ENCODE measurements at places on chromosomes 5 and 9.

DNA sequence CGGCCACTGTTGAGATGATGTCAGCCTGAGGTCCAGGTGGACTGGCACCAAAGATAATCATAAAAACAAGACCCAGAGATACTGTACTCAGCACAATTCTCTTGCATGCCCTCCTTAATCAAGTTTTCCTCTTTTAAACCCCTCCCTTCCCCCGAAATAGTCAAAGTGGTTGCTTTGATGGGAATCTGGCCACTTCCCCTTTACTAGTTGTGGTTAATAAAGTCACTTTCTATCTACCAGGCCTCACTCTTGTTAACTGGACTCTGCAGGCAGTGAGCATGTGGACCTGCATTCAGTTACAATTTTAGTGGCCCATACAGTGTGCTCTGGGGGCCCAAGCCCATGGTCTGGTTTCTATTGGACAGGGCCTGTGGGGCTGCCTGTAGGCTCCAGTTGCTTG lies 17.5 kb downstream of the FBP2 start:
- no peak for DNase-seq

- DNase-seq, result no peak
Measured at GRCh38 chr5:34622098-34622400, 34.1 kb upstream of the RAI14 start.

DNA sequence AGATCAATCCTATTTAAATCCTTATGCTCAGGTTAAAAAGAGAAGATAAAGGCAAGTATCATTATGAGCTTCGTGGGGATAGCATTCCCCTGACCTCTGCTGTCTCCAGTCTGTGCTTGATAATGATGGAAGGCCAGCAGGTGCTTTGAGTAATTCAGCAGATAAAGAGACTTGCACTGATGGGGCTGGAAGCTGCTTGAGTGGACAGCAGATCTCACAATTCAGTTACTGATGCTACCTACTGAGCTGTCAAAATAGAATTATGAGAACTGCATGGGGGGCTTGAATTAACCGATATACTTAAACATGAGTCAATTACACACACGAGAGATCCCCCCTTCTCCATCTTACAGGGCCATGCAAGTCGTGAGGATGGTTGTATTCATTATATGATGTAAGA lies 107.7 kb upstream of the GPR151 start:
- DNase-seq, result no peak

GRCh38 chr5:96470785-96471184 lies 37.7 kb upstream of the PCSK1 start:
- DNase-seq, result no peak

- DNase-seq, result no peak
Measured at GRCh38 chr5:111454776-111455175, 57.6 kb downstream of the STARD4 start.

GRCh38 chr9:137606734-137607138 lies 1.2 kb downstream of the ARRDC1 start:
- no peak for DNase-seq

- DNase-seq, result no peak
Measured at GRCh38 chr5:81428446-81428845, 34.5 kb upstream of the ACOT12 start.

DNA sequence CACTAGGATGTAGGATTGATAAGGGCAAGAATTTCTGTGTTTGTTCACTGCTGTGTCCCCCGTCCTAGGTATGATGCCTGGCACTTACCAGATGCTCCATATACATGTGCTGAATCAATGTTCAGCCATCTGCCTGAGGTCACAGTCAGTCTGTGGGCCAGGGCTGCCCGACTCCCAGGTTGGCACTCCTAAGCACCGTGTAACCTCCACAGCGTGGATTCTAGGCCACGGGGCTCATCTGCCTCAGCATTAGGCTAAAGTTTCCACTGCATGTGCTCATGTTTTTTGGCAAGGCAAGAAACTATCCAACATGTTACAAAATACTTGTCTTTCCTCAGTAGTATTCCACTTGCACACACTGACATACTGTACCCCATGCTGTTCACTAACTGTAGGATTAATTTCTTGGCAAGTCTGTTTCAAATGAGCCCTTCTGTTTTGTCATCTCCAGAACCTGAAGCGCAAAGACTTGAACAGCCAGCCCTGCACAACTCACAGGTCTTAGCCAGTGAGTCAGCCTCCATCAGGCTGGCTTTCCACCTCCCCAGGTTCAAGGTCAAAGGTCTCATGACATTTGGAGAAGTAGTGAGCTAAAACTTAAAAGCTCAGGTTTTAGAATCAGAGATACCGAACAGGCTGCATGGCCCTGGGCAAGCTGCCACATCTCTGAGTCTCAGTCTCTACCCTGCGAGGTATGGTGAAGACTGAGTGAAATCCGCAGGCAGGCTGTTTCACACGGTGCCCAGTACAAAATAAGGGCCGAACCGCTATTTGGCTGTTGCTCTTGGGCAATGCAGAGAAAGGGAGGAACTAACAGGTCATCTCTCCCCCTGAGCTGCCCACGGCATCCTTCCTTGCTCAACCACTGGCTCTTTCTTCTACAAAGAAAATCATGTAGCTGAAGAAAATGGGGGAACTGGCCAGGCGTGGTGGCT lies 7.2 kb downstream of the TOR1A start:
- no peak for DNase-seq

DNA sequence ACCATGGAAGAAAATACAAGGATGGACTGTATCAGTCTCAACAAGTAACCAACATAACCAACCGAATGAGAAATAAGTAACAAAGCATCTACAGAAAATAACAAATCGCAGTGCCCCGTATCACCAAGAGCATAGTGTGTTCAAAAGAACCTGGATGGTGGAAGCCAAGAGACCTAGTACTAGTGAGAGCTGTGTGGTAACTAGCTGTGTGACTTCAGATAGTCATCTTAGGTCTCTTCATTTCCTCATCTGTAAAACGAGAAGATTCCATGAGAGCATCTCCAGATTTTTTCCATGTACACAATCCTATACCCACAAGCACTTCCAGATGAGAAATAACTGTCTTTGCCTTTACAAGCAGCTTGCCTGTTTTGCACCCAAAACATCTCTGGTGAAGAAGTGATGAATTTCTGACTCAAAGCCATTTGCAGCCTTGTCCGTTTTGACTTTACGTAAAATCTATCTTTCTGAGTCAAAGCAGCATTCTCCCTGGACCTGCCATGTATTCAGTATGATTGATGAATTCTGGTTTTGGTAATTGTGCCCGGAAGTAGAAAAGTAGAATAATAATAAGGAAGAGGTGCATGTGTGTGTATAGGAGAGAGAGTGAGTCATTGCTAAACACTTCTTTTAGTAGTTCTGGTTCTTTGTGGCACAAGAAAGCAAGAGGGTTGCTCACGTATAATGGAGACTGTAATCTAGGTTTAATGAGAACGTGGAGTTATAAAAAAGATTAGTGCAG lies 41.0 kb downstream of the AOPEP start:
- peak; percentile 68 for DNase-seq

- DNase-seq, result no peak
Measured at GRCh38 chr5:152631221-152631620, 226.1 kb upstream of the NMUR2 start.

DNA sequence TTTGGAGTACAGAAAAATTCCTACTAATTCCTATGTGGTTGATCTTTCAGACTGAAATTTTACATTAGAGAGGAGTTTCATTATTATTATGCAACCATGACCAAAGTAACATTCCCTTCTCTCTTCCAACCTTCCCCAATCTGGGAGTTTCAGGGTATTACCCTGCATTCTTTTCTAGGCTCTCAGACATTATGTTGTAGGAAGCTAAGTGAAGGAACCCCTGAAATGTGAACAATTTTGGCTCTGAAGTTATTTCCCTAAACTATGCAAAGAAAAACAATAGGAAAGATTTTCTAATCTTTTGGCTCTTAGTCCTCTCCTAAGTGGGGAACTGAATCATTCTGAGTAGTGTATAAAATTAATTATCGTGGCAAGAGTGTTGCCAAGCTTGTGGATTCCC lies 63.3 kb upstream of the ZFAND5 start:
- no peak for DNase-seq

GRCh38 chr9:27771803-27772545 lies 198.7 kb upstream of the C9orf72 start:
- DNase-seq, result no peak

- DNase-seq, result no peak
Measured at GRCh38 chr5:94771742-94772141, 153.3 kb downstream of the SLF1 start.

DNA sequence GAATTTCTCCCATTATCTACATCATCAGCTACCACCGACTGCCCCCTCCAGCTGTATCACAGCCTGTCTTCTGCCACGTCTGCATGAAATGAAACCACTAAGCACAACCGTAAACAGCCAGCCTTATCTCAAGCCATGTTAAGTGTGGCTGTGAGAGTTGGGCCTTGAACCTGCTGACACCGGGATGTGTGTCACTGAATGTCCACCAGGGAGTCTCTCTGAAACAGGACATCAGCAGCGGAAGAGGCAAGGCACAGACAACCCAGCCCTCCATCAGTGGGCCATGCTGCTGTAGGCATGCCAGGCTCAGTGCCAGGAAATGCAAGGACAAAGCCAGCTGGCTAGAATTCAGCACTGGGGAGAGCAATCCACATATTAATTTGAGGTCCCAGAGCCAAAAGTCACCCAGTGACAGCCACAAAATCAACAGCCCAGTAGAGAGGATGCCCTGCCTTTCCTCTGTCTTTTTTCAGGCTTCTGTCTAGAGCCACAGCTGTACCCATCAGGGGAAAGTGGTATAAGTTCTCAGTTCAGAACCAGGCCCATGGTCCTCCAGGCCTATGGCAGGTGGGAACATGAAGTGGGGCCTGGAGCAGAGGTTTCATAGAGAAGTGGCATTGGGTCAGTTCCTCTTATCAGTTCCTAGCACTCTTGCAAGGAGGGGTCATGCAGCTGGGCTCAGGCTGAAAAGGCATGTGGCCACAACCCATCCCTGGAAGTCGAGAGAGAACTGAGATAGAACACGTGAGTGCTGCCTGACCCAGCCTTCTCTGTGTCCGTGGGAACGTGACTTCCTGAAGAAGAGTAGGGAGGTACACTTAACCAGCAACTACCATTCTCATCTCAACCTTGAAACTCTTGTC lies 199.4 kb downstream of the ESM1 start:
- DNase-seq, result no peak

DNA sequence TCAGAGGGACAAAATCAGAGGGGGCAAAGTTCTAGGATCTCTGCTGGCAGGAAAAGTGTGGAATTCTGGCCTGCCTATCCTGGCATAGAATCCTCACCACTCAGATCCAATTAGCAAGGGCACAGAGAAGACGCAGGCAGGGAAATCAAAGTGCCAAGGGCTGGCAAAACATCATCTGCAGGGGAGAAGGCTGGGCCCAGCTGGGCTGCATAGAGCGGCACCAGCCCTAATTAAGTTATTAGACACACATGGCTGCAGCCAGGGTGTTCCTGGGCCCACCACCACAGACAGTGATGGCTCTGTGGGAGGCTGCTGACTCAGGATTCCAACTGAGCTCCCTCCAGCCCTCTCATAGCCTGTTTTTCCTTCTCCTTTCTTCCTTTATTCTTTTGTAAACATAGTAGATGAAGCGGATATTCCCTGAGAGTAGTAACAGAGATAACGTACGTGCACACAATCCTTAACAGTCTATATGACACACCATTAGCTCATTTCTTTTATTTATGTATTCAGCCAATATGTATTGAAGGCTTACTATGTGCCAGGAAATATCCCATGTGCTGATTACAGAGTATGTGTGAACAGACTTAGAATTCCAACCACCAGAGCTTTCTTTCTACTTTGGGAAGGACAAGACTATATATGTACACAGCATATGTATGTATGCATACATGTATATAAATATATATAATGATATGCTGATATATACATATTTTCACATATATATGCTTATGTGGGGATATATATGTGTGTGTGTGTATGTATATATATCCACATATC lies 236.1 kb downstream of the ASTN2 start:
- DNase-seq, result no peak

- no peak for DNase-seq
Measured at GRCh38 chr9:71562140-71562539, 206.2 kb downstream of the CEMIP2 start.

DNA sequence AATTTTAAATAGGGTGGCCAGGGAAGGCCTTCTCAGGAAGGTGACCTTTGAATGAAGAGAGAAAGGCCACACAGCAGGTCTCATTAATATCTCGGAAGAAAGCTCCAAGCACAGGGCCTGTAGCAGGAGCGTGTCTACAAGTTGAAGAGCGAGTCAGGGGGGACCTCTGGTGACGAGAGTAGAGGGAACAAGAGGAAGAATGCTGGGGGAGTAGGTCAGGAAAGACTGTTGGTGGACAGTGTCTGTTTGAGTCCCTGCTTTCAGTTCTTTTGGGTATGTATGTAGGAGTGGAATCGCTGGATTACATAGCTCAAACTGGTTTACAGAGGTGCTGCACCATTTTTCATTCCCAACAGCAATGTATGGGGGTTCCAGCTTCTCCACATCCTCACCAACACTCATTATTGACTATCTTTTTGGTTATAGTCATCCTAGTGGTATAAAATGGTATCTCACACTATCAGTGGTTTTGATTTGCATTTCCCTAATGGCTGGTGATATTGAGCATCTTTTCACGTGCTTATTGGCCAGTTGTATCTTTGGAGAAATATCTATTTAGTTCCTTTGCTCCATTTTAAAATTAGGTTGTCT lies 55.8 kb downstream of the NUP214 start:
- DNase-seq, result no peak

GRCh38 chr9:98191671-98192502 lies 550 bp downstream of the CORO2A start:
- DNase-seq, result no peak

- DNase-seq, result no peak
Measured at GRCh38 chr9:5419987-5420386, 17.7 kb downstream of the PLGRKT start.

DNA sequence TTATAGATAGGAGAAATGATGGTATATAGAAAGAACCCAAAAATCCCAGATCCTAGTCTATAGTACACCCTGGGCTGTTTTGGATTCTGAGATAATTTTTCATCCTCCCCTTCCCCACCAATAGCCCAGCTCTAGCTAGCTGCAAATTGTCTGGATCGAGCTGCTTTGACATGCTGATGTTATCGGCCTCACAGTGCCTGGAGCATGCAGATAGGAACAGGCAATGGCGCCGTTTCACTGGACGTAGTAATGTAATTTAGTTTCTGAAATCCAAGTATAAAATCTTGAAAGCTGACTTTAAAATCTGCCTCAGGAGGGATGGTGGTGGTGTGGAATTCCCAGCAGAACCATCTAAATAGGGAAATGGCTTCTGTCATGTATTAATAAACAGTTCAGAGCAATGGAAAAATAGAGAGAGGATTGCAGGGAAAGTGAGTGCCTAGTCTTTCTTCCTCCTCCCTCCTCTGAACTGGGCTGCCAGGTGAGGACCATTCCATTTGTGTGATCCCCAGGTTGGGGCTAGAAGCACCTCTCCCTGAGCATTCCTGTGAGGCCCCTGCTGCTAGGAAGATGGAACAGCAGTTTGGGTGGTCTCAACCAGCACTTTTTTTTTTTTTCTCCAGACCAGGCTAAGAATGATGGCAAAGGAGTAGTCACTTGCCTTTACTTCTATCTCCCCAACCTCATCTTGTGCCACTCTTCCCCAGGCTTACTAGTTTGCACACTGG lies 31.9 kb downstream of the FAM219A start:
- DNase-seq, result no peak

All from activated CD4-positive, alpha-beta T cell treated with anti-CD3 and anti-CD28 coated beads, Interleukin-2, Interleukin-4, amounts not matched to agents 100 ng/mL and 50 ng/mL, durations not matched to agents 16 hours and 8 hours (primary cell).